WERI-Rb-1 (cell line): ENCODE measurements at places on chromosomes 2 and 18.

DNA sequence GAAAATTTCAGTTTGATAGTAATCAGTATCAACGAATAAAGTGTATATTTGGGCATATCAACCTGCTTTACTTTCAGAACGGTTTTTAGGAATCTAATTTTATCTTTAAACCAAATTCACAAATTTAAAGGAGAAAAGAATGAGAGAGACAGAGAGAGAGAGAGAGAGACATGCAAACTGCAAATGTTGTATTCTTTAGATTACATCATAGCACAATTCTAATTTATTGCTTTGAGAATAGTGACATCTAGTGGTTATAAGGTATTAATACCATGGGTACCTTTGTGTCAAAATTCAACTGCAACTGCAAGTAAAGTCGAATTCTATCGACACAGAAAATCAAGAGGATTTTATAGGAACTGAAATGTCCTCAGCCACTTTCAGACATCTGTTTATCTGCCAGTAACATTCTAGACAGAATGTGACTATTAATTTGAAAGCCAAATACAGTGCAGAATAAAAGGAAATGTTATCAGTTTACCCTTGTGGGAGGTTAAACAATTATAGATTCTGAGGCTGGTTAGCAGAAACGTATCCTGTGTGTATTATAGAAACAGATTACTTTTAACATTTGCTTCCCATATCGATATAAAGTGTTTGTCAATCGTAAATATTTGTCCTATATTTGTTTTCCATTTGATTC, 529.8 kb upstream of the VRK2 start:
- DNase-seq = no peak

DNA sequence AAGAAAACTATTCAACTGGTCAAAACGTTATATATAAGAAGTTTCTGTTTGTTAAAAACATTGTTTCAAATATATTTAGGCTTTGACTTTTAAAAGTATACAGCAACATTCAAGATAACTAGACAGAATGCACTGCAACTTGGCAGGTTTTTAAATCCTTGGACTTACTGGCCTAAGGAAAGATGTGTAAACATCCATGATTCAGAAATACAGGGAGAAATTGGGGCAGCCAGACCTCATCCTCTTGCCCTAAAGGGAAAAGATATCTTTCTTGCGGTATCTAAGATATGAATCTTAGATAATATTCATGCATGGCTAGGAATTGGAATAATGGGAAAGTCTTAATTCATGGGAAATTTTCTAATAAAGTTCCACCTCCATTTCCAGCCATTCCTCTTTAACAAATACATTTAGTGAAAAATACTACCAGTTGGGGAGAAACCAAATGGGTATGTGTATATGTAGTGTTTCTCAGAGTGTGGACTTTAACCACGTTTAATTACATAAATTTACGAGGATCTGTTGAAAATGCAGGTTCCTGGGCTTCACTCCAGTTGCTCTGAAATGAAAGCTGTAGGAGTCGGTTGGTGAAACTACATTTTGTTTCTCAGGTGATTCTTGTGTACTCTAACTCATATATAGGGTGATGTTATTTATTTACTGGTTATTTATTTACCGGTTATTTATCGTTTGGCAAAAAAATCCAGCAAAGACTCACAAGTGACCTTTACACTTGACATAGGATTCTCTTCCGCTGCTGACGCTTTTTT, 587 bp upstream of the TANK start:
- DNase-seq = no peak

GRCh38 chr2:33377048-33377447, 99.4 kb upstream of the RASGRP3 start:
- DNase-seq = no peak

DNA sequence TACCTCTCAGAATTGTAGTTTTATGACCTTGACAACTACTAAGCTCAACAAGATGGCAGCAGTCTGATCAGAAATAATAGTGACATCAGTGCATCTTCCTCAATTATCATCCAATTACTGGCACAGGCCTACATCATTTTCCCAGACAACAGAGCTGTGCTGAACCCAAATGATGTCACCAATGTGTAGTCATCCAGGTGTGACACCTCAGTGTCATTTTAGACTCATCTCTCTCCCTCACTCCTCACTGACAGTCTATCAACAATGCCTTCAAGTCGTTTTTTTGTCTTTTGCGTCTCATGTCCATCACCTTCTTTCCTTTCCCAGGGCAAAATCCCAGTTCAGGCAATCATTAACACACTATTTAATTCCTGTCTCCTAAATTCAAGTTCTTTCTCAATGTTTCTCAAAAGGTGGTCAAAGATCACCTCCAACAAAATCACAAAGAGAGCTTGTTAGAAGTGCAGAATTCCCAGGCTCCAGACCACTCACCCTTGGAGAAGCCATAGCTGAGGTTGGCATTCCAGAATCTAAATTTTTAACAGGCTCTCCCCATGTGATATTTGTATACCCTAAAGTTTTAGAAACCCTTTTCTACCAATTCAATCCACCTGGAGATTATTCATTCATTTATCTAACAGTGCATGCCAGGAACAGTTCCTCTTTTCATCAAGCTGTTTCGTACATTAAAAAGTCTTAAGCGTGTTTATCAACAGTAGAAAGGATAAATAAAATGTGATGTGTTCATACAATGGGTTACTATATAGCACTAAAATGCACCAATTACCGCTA, 125.3 kb upstream of the KLF7 start:
- no peak for DNase-seq

GRCh38 chr2:233829193-233830110, 24.9 kb downstream of the HJURP start:
- DNase-seq = peak; percentile 1

DNA sequence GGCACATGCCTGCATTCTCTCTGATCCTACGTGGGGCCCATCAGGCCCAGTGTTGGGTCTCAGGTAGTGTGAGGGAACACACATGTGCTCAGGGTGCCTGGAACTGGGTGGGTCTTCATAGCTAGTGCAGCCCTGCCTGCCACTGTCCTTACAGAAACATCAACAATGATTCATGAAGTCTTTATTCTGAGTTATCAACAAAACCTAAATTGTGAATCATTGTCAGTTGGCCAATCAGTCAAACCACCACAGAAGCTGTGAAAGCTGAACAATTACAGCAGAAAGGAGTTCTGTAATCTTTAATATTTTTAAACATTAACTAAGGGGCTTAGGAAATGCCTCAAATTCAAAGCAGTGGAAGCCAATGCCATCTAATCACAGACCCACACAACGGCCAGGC, 82.8 kb upstream of the ZNF521 start:
- no peak for DNase-seq

- DNase-seq = no peak
Measured at GRCh38 chr18:58144671-58145285, 100.8 kb downstream of the NEDD4L start.

- peak; percentile 33 for DNase-seq
Measured at GRCh38 chr2:31137211-31138036, 816 bp downstream of the GALNT14 start.

- peak; percentile 55 for DNase-seq
Measured at GRCh38 chr18:75429975-75430374, 2.5 kb upstream of the SMIM21 start.

DNA sequence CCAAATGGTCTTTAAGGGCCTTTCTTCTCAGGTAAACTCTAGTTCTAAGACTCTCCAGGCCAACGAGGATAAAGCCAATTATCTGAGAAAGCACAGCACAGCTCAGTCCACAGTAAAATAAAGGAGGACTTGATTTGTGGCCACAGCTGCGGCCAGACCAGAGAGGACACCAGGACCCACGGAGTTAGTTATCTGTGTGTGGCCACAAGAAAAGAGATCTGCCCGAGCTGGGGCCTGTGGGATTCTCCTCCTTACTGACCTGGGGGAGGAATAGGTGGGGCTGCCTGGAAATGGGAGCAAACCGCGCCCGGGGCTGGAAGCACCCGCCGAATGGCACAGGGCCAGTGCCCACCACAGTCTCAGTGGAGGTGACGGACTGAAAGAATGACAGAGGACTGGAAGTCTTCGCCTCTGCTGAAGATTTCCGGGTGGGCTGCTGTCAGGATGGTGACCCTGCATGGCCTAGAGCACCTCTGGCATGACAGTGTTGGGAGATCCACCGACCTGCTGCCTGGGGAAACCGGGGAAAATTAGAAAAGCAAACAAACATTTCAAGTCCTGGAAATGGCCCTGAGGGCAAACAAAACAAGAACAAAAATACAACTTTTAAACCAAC, 13.3 kb downstream of the PROC start:
- DNase-seq = no peak

GRCh38 chr2:235934774-235935484, 233.3 kb downstream of the GBX2 start:
- no peak for DNase-seq

- no peak for DNase-seq
Measured at GRCh38 chr2:201542291-201542690, 90.8 kb downstream of the STRADB start.

- peak; percentile 88 for DNase-seq
Measured at GRCh38 chr2:290090-290722, 2.3 kb upstream of the ALKAL2 start.

DNA sequence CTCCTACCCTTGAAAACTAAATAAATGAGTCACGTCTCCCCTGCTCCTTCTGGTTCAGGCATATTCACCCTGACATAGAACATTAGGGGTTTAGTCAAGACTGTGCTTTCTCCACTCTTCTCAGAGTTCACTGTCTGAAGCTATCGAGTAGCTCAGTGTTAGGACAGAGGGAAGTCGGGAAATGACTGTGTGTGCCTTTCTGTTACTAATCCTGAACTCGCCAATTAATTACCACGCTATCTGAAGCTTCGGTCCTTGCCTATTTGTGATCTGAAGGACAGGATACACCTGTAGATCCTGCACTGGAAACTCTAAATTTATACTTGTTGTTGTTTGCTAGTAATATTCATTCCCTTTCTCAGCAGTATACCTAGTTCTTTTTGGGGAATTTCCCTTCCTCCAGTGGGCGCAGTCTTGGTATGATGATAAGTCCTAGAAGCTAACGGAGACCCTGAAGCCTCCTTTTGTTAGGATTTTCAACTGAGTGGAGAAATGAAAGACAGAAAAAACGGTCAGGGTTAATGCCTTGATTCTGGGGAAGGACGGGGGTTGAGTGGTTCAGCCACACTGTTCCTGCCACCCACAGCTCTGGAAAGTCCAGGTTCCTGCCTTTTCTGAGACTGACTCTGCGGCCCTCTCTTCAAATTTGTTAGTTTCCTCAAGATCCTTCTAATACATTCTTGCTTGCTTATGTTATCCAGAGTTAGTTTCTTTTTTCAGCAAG, 218.0 kb downstream of the DLGAP1 start:
- no peak for DNase-seq

GRCh38 chr2:219292616-219293015, 13.4 kb downstream of the DNAJB2 start:
- DNase-seq = no peak

GRCh38 chr2:85996591-85996990, 107.8 kb upstream of the ST3GAL5 start:
- DNase-seq = no peak

DNA sequence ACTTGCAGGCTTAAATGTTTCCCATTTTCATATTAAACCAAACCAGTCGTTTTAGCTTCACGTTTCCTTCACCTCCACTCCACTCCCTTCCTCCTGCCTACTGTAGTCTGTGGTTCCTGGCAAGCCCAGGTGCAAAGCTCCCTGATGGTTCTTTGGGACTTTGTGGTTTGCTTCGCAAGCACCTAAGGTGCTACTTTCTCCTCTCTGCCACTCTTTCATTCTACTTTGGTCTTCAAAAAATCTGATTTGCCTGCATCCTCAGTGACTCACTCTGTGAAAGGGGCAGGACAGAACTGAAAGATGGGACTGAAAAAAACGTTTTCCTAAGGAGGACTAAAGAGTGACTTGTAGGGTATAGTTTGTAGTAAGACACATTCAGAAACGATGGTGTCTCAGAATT, 228.4 kb downstream of the CYRIA start:
- DNase-seq = no peak

- DNase-seq = no peak
Measured at GRCh38 chr18:35289293-35289692, 736 bp downstream of the ZSCAN30 start.

DNA sequence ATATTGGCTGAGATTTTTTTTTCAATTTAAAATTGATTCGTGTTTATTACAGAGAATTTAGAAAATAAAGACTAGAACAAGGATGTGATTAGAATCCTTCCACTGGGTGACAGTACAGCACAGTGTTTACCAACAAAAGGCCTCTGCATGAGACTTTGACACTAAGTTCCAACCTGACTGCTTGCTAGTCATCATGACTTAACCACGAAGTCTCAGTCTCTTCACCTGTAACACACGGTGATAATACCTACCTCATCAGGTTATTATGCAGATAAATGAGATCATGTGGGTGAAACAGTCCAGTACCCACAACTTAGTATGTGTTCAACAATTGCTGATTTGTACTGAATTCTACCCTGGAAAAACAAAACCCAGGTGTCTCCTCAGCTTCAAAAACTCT, 151.2 kb downstream of the STK39 start:
- DNase-seq = no peak

- DNase-seq = no peak
Measured at GRCh38 chr2:176074919-176075425, 8.8 kb downstream of the EVX2 start.

DNA sequence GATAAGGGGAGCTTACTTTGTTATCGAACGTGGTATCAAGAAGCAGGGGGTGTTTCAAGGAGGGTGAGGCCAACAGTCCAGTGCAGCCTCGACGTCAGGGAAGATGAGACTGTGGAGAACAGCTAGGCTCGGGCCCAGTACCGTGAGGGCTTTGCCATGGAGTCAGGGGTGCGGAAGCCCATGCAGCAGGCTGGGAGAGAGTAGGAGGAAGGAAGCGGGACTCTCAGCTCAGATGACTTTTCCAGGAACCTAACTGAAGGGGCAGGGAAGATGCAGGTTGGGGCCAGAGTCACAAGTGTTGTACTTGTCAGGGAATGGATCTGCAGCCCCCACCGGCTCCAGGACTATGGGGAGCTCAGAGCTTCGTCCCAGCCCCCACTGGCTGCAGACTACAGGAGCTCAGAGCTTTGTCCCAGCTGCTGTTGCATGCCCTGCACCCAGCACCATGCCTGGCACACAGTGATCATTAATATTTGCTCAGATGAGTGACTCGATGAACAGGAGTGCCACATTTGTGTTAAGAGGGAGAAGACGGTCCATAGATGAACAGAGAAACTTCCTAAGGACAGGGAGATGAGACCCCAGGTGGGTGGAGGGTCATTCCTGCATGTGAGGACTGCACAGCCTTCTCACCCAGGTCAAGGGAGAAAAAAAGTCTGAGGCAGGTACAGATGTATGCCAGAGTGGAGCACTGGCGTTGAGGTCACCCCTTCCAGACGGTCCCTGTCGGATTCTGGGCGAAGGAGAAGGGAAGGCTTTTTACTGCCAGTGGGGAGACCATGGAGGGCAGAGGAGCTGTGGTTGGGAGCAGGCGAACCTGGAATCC, 36.4 kb downstream of the PTGR3 start:
- no peak for DNase-seq

- no peak for DNase-seq
Measured at GRCh38 chr2:157672129-157672528, 43.5 kb upstream of the ACVR1C start.

- DNase-seq = no peak
Measured at GRCh38 chr2:227450926-227451654, 20.9 kb upstream of the AGFG1 start.

- DNase-seq = no peak
Measured at GRCh38 chr2:216539791-216540241, 41.2 kb downstream of the RPL37A start.

- no peak for DNase-seq
Measured at GRCh38 chr18:33114749-33115148, 325.8 kb downstream of the CCDC178 start.

GRCh38 chr18:32801228-32801627, 28.4 kb upstream of the KLHL14 start:
- DNase-seq = no peak
